ENCODE measurements at places on chromosomes 13 and 19. TPM values are rescaled to one million over a fixed set of nuclear protein-coding genes. Genes with fewer than 3 reads are reported as not detected.

DNA sequence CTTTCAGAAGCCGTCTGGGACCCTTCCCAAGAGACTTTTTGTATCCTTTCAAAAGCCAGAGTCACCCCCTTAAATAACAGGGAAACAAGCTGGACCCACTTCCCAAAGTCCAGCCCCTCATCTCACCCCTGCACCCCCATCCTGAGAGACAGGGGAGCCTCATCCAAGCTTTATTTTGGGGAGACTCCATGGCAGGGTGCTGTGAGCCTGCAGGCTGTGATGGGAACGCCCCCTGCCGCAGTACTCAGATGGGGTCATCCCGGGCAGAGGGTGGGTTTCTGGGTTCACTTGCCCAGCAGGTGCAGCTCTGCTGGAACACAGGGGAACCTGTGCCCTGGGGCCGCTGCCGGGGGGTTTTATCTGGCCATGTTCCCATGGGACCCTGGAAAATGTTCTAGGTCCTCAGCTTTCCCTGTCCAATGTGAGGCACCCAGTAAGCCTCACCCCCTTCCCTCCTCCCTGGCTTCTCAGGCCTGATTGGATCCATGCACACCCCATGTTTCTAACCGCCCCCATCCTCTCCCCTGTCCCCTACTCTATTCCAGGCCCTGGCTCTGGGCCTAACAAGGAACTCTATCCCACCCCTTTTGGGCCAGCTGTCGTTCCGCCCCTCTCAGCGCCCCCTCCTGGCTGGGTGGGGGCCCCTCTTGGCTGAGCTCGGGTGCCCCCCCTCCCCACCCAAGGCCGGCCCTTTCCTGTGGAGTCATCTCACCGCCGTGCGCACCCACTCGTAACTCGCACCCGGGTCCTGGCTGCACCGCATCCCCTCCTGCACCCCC lies 1.0 kb downstream of the HIF3A start:
- H3K27me3 ChIP-seq: peaks cover 25% of the 10 kb centered on the region
- no peak for DNase-seq
- no peaks in the 10 kb centered on the region for H3K4me1 ChIP-seq
- no peaks in the 10 kb centered on the region for H3K36me3 ChIP-seq
- no peak overlapping the region for H3K4me3 ChIP-seq

GRCh38 chr19:13098277-13099072 lies 4.2 kb downstream of the LYL1 start:
- DNase-seq: no peak
- H3K27ac ChIP-seq: peak overlapping the region; percentile 82
- peaks cover 53% of the 10 kb centered on the region for H3K4me1 ChIP-seq
- peaks cover 48% of the 10 kb centered on the region for H3K27me3 ChIP-seq

- H3K36me3 ChIP-seq: no peaks in the 10 kb centered on the region
- peaks cover 19% of the 10 kb centered on the region for H3K27me3 ChIP-seq
- no peak overlapping the region for H3K4me3 ChIP-seq
- DNase-seq: no peak
- no peak overlapping the region for H3K27ac ChIP-seq
Measured at GRCh38 chr13:112892426-112893206, 76.4 kb upstream of the MCF2L start.

DNA sequence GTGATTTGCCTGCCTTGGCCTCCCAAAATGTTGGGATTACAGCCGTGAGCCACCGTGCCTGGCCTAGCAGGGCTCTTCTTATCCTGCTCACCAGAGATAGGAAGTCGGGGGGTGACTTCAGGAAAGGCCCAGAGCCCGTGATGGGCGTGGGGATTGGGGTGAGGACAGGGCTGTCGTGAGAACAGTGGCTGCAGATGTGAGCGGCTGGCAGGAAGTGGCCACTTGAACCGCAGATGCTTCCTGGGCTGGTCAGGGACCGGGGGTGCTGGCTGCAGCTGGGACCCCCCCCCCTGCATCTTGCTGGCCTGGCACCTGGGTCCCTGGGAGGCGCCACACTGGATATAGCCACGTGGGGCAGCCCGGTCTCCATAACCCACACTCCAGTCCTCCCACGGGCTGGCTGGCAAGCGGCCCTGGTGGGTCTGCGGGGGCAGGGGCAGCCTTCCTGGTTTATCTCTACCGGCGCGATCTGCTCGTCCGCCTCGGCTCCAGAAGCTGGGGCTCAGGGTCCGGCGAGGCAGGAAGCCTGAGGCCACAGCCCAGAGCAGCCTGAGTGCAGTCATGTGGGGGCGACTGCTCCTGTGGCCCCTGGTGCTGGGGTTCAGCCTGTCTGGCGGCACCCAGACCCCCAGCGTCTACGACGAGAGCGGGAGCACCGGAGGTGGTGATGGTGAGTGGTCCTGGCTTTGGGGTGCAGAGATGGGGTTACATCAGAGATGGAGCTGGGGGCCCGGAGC lies at the start of gene F2RL3:
Gene F2RL3 (plus strand): TSS at position 371 of the 737 bp plus-strand sequence. CDS start 191 bp downstream, at position 562.
- H3K27ac ChIP-seq: peak within 1 kb of the TSS; percentile 76
- H3K4me1 ChIP-seq: peaks cover 38% of the 10 kb centered on the region
- peak within 1 kb of the TSS; percentile 36 for H3K4me3 ChIP-seq
- H3K27me3 ChIP-seq: peaks cover 11% of the 10 kb centered on the region
- DNase-seq: no peak

SLC1A6 gene
- not detected for total RNA-seq

GFY gene
- total RNA-seq: not detected

CLEC4M gene
- not detected for total RNA-seq

KIR2DL4 gene
- 0.30 TPM for total RNA-seq

VMAC gene
- total RNA-seq: 11.8 TPM
